HFFc6 (cell line): ENCODE measurements at places on chromosomes 2 and 18. TPM values are rescaled to one million over a fixed set of nuclear protein-coding genes. Genes with fewer than 3 reads are reported as not detected.

TUBA3D gene
- total RNA-seq, result not detected in 2 replicates

OSR1 gene
- total RNA-seq, result 6.1 to 11.8 TPM (median 6.2 TPM) in 3 replicates

KCNF1 gene
- total RNA-seq, result 0.13 to 0.35 TPM (median 0.18 TPM) in 3 replicates

SLC39A10 gene
- 25.9 to 28.3 TPM (median 27.6 TPM) in 3 replicates for total RNA-seq

RBFA gene
- 25.9 to 30.3 TPM (median 27.4 TPM) in 3 replicates for total RNA-seq

ZNF892 gene
- total RNA-seq, result 0.35 to 1.1 TPM (median 0.87 TPM) in 3 replicates

ABHD1 gene
- total RNA-seq, result not detected in 3 replicates

MYOM1 gene
- 0.14 TPM in 1 of 3 replicates, not detected in the others for total RNA-seq

TMEM200C gene
- not detected in 3 replicates for total RNA-seq

UGT1A4 gene
- total RNA-seq, result not detected in 3 replicates

VWC2L gene
- not detected in 3 replicates for total RNA-seq

FAHD2B gene
- total RNA-seq, result 2.6 to 6.6 TPM (median 4.4 TPM) in 3 replicates

ABHD3 gene
- 3.4 to 4.8 TPM (median 3.7 TPM) in 3 replicates for total RNA-seq

IL1RL1 gene
- total RNA-seq, result not detected in 3 replicates

MALL gene
- 23.1 to 38.1 TPM (median 35.1 TPM) in 3 replicates for total RNA-seq

PLEK gene
- total RNA-seq, result not detected in 3 replicates

UGT1A8 gene
- not detected in 3 replicates for total RNA-seq

GCA gene
- total RNA-seq, result 0.27 to 0.56 TPM in 2 of 3 replicates, not detected in the other

MOCOS gene
- total RNA-seq, result 2.6 to 3.1 TPM (median 2.8 TPM) in 3 replicates

STPG4 gene
- total RNA-seq, result 0.19 to 0.62 TPM in 2 of 3 replicates, not detected in the other

GPR55 gene
- not detected in 2 replicates for total RNA-seq

NEB gene
- not detected in 2 replicates for total RNA-seq

GPR75 gene
- total RNA-seq, result 0.92 to 1.5 TPM (median 1.5 TPM) in 3 replicates

SMAD4 gene
- total RNA-seq, result 76.1 to 91.9 TPM (median 80.2 TPM) in 3 replicates

RSAD2 gene
- total RNA-seq, result not detected in 2 replicates

MGAT4A gene
- total RNA-seq, result not detected in 3 replicates

CARF gene
- 2.7 to 4.0 TPM (median 3.4 TPM) in 3 replicates for total RNA-seq

NDC80 gene
- 10.0 and 23.1 TPM in 2 replicates for total RNA-seq

CRYGC gene
- not detected in 3 replicates for total RNA-seq

SERPINB4 gene
- total RNA-seq, result not detected in 3 replicates

ST6GAL2 gene
- total RNA-seq, result 0.30 to 0.41 TPM in 2 of 3 replicates, not detected in the other

PUM2 gene
- 59.5 to 64.2 TPM (median 60.3 TPM) in 3 replicates for total RNA-seq

CDKL4 gene
- total RNA-seq, result 0.34 to 1.2 TPM (median 0.52 TPM) in 3 replicates

SCN2A gene
- 0.34 and 0.68 TPM in 2 replicates for total RNA-seq

ABCG8 gene
- not detected in 3 replicates for total RNA-seq

CCDC150 gene
- 1.4 to 2.1 TPM (median 1.9 TPM) in 3 replicates for total RNA-seq

ANTXR1 gene
- 94.7 to 129 TPM (median 113 TPM) in 3 replicates for total RNA-seq

HMSD gene
- 0.21 TPM in 1 of 3 replicates, not detected in the others for total RNA-seq

TUBA3E gene
- total RNA-seq, result not detected in 3 replicates

GPR39 gene
- 1.7 to 2.7 TPM (median 2.2 TPM) in 3 replicates for total RNA-seq

NOSTRIN gene
- not detected in 3 replicates for total RNA-seq

GLI2 gene
- 37.9 to 45.6 TPM (median 41.2 TPM) in 3 replicates for total RNA-seq

CD207 gene
- total RNA-seq, result not detected in 3 replicates

INHA gene
- total RNA-seq, result 0.22 to 0.47 TPM (median 0.36 TPM) in 3 replicates

PLCL1 gene
- total RNA-seq, result 0.10 TPM in 1 of 2 replicates, not detected in the other

LRATD1 gene
- 0.07 TPM in 1 of 3 replicates, not detected in the others for total RNA-seq

MATN3 gene
- 0.69 to 1.4 TPM (median 1.4 TPM) in 3 replicates for total RNA-seq

CBLN2 gene
- not detected in 2 replicates for total RNA-seq

TWIST2 gene
- total RNA-seq, result 128 to 146 TPM (median 129 TPM) in 3 replicates

CCDC121 gene
- 0.92 to 1.2 TPM (median 1.0 TPM) in 3 replicates for total RNA-seq
